ENCODE measurements at places on chromosomes 1 and 21.
A peak's percentile ranks its signal among the peaks of the same experiment; 100 is the strongest.

DNA sequence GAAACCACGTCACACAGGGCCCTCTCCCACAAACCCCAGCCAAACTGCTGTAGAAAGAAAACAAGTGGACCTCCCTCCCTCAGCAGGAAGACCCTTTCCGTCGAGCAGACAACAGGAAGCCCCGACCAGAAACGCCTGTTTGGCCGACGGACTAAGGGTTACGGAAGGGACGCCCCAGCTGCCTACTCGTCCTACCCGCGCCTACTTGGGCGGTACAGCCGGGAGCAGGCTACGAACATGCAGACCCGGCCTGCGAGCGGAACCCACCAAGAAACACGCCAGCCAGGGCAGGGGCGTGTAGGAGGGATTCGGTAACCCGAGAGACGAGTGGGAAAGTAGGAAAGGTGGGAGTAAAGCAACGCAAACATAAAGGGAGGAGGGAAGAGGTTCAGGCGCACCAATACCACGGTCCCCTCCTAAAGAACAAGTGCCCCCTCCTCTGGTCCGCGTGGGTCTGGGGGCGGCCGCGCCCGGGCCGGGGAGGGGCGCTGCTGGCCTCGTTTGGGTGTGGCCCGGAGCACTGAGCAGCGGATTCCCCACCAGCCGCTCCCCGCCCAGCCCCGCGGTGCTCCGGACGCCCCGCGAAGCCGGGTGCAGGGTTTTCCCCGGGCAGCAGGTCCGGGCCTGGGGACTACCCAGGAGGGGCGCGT is 450 bp downstream of the S100A10 start:
- peak; percentile 58 for DNase-seq

DNA sequence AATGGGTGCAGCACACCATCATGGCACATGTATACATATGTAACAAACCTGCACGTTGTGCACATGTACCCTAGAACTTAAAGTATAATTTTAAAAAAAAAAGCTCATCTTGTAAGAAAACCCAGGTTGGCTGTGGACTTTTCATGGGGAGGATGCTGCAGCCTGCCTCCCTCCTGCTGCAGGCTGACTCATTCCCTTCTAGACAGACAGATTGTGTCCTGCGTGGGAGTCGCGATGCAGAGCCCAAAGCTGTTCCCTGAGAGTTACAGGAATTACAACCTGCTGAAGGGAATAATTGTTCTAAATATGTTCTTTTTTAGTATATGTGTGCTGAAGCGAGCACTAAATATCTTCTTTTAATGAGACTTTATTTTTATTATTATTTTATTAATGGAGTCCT is 93.2 kb downstream of the TBX19 start:
- DNase-seq, result no peak

DNA sequence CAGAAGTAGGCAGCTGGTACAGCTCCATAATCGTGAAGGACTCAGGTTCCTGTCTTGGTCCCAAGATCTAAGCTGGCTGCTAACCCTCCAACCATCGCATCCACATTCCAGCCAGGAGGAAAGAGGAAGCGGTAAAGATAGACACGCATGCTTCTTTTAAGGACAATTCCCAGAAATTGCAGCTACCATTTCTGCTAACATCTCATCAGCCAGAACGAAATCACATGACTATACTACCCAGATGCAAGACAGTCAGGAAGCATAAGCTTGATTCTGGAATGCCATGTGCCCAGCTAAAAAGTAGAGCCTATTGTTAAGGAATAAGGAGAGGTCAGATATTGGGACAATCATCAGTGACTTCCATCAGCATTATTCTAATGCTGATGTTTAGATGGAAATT is 110.4 kb downstream of the EPHB2 start:
- DNase-seq, result no peak

DNA sequence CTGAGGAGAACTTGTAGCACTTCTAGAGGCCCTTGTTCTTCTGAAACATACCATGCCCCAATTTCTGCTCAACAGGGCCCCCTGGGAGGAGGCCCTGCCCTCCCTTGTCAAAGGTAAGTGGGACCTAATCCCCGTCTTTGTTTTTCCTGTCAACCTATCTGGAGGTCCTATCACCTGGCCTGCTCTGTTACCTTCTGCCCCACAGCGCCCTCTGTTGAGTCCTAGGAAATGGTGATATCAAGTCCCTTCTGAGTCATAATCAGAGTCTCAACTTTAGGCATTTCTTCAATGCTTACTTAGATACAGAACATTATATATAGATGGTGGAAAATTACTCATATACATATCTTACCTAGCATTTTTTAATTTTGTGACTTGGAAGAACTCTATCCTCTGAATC is 28.2 kb upstream of the FCRL4 start:
- no peak for DNase-seq

DNA sequence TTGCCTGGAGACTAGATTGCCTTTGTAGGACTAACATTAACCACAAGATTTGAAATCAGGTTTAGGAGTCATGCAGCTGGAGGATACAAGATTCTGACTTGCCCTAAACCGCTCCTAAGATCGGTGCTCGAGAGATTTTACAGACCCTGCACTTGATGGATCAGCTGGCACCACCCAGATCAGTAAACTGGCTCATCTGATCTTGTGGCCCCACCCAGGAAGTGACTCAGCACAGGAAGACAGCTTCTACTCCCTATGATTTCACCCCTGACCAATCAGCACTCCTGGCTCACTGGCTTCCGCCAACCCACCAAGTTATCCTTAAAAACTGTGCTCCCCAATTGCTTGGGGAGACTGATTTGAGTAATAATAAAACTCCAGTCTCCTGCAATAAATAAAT is 876 bp upstream of the CATSPERE start:
- no peak for DNase-seq

DNA sequence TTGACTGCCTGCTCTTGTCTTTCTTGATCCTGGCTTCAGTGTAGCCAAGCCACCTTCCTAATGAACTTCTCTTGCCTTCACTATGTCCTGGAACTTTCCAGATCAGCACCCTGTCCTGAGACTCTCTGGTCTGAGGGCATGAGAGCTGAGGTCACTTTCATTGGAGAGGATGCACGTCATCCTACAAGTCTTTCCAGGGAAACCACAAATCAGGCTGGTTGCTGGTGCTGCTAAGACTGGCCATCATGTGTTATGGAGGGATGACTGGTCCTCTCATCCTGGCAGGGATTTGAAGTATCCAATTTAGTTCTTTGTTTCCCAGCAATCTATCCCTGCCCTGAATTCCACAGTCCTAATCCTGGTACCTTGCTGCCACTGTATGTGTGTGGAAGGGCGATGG is 228.6 kb downstream of the GPATCH2 start:
- no peak for DNase-seq
